ENCODE measurements at places on chromosomes 13 and 19.

GRCh38 chr19:13984875-13985741, 21.0 kb downstream of the RFX1 start:
- no peak for DNase-seq

GRCh38 chr13:97296740-97297139, 74.6 kb downstream of the MBNL2 start:
- DNase-seq, result no peak

DNA sequence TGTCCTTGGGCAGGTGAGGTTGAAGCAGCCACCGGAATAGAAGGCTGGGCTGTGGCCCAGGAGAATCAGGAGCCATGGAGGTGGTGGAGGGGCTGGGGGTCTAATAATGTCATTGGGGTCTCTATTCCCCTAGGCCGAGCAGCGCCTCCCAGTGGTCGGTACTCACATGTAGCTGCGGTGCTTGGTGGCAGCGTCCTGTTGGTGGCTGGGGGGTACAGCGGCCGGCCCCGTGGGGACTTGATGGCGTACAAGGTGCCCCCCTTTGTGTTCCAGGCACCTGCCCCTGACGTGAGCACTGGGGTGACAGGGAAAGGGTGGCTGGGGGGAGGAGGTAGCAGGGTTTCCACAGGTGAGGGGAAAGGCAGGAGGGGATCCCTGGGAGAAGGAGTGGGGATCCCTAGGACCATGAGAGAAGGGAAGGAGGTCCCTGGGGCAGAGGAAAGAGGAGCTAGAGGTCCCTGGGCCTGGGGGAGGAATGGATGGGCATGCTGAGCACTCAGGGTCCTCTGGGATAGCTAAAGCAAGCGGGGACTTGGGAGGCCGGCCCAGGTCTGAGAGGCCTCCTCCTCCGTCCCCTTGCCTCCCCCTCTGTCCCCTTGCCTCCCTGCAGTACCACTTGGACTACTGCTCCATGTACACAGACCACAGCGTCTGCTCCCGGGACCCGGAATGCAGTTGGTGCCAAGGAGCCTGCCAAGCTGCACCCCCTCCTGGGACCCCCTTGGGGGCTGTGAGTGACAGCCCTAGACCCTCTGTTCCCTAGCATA, 18.1 kb downstream of the MEGF8 start:
- peak; percentile 8 for DNase-seq

- DNase-seq, result no peak
These were observed 154.2 kb downstream of the SLC7A1 start for GRCh38 chr13:29441306-29441705.

DNA sequence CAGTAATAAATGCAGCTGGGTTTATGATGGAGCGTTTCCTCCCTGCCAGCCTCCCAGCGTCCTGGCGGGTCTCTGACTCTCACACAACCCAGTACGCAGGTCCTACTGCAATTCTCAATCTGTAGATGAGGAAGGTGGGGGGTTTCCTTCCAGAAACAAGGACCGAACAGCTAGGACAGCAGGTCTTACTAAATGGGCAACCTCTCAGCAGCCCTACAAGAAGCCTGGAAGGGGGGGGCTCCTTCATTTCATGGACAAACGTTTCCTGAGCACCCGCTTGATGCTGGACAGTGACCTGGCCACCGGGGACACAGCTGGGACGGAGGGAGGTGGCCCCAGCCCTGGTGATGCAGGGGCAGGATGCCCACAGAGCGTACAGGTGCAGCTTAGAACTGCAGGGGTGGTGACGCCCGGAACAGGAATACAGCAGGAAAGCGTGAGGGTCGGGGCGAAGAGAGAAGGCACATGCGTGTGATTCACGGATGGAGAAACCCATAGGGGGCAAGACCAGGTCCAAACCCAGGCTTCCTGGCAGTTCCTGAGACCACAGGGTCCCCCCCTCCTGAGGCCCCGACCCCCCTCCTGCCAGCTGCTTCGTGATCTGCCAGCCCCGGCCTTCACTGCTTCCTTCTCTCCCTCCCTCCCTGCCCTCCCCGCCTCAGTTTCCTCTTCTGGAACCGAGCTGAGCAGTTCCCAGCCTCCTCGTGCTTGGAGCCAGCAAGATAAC, 732 bp upstream of the C2CD4C start:
- peak; percentile 75 for DNase-seq

GRCh38 chr13:114148521-114148855, 16.1 kb upstream of the RASA3 start:
- DNase-seq, result no peak

DNA sequence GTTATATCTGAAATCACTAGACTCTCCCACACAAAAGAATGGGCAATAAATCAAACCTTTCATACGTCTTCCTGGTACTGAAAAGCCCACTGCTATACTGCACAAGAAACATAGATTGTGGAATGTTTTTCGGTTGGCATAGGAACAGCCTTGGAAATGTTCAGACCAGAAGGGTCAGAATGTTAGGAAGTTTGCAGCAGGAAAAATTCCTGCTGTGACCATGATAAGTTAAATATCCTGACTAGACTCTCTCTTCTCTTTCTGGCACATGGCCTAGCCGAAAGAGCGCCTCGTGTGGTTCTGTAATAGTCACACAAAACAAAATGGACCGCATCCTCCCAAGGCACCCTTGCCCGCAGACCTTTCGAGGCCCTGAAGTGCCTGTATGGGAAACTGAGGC, 427.2 kb downstream of the COG6 start:
- DNase-seq, result no peak

DNA sequence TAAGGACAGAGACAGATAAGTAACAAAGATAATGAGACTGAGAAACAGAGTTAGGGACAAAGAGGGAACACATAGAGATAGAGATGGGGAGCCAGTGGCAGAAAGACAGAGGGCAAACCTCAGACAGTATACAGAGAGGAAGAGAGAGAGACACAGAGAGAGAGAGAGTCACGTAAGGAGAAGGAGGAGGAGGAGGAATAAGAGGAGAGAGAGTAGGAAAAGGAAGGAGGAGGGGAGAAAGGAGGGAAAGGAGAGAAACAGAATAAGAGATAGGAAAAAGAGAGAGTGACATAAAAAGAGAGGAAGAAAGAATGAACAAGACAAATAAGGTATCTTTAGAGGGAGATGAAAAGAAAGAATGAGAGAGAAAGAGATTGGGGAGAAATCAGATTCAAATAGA, 23.6 kb downstream of the CYP2B6 start:
- no peak for DNase-seq

DNA sequence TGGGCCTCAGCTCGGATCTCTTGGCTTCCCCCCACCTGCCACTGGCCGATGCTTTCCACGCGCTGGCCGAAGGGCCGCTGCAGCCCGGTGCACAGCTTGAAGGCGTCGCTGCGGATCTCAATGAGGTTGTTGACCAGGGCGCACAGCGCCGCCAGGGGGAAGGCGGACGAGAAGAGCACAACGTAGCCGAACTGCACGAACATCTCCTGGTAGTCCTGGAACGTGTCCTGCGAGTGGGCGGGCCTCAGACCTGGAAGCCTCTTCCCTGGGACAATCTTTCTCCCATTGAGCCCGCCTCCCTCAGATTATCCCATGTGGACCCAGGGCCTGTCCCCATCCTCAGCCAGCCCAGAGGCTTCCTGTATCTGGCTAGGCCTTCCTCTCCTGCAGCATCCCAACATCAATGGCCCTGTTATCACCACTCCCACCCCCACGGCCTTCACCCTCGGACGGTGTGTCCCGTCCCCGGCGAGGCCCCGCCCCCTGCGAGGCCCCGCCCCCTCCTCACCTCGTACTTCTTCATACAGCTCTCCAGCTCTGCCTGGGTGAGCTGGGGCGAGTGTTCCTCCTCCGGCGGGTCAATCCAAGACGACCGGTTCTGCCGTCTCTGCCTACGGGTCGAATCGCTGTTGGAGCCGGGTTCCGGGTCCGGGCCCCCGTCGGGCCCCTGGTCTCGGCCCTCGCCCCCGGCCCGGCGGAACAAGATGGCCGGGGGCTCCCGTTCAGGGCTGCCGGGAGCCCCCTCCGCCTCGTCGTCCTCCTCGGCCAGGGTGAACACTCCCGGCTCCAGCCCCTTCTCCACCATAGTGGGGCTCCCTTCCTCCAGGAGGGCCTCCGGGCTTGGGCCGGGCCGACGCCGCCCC, 6.8 kb downstream of the ANO8 start:
- DNase-seq, result peak; percentile 58

DNA sequence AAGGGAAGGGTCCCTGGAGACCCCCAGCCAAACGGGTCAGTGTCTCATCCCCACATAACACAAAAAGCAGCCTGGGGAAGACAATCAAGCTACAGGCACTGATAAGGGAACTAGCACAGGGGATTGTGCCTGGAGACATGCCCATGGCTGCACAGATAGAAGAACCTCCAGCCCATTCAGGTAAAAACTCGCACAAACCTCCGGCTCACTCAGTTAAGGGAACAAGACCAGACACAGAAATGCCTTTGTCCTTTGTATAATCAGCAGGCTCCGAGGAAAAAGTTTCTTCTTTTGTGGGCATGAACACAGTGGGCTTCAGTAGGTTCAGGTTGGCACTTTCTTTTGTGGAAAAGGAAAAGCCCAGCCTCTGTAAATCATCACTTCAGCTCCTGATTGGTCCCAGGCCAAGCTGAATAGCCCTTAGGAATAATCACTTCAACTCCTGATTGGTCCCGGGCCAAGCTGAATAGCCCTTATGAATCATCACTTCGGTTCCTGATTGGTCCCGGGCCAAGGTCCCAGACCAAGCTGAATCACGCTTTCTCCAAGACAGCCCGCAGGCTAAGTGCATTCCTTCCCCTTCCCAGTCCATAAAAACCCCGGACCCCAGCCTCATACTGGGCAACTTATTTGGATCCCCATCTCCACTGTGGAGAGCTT, 5.0 kb upstream of the ZNF230 start:
- DNase-seq, result no peak

- no peak for DNase-seq
These were observed 6.8 kb downstream of the CDX2 start for GRCh38 chr13:27962128-27962841.

- DNase-seq, result peak; percentile 52
These were observed 1214.0 kb upstream of the PCDH20 start for GRCh38 chr13:62629618-62630017.

DNA sequence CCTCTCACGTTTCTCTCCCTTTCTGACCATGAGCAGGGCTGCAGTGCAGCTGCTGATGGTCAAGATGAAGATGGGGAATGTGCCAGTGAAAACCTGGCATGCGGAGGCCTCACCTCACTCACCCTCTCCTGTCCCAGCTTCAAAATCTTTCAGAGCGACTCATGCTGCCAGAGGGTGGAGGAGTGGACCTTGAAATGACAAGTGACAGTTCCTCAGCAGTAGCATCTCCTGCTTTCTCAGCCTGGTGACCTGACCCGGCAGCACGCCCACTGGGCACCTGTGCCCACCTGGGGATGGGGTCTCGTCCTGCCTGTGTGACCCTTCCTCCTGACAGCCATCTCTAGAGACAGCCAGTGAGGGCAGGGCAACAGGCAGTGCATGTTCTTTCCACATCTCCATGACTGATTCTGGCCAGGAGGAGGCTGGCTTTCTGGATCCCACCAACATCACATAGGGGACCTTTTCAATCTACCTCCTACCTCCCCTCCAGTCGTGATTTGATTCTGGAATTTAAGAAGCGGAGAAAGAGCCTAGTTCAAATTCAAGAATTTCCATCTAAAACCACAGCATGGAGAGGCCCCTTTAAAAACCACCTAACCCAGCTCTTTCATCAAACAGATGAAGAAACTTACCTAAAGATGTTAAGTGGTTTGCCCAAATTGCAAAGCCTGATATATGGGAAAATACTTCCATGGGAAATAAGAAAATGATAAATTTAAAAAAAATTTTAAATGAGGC, 45.8 kb downstream of the RFX2 start:
- no peak for DNase-seq

GRCh38 chr13:60540276-60540675, 143.3 kb downstream of the TDRD3 start:
- DNase-seq, result no peak

- no peak for DNase-seq
These were observed 80.2 kb downstream of the SPACA7 start for GRCh38 chr13:112456138-112457056.

GRCh38 chr13:108427355-108427754, 157.8 kb downstream of the TNFSF13B start:
- no peak for DNase-seq

GRCh38 chr19:51119101-51119500, 5.6 kb upstream of the SIGLEC9 start:
- DNase-seq, result no peak

GRCh38 chr19:18839465-18840287, 7.9 kb downstream of the UPF1 start:
- no peak for DNase-seq

DNA sequence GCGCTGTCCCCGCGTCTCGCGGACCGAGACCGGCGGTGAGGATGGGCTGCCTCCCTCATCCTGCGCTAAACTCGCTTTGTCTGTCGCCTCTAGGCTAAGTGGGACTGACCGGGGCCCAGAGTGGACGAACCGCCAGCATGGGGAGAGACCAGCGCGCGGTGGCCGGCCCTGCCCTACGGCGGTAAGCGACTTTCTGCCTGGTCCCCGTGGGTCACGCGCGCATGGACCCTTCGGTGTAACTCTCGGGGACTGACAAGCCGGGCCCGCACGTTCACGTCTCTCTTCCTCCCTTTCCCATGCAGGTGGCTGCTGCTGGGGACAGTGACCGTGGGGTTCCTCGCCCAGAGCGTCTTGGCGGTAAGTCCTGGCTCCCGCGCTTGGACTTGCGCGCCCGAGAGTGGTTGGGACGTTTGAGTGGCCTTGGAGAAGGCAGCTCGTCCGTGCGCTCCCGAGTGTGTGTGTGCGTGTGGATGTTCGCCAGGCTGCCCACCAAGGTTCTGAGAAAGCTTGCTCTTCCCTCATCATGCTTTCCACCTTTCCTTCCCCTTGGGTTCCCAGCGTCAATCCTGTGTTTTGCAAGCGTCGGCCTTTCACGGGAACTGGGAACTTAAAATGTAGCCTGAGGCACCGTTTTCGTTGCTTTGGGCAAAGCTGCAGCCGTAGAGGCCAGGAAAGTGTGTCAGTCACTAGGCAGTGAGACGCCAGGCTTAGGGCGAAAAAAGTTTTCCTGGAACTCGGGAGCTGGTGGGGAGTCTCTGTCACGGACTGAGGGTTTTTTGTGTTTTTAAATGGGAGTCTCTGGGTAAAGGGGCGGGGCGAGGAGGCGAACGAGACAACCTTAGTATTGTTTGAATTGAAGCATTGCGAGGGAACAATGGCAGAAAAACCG, 927 bp downstream of the COL4A2 start:
- no peak for DNase-seq

DNA sequence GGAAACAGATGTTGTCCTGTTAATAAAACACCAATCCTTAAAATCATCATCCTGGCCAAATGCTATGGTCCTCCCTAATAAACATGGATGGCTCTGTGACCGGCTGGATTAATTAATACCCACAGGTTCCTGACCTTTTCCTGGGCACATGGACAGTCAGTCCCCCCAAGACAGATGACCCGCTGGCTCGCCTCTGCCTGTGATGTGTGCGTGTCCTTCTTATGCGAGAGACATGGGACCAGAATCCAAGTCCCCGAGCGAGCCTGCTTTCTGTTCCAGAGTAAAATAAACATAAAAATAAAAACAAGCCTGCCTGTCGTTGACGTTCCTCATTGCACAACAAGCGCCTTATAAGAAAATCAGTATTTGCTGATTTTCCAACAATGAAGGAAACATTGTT, 378.3 kb upstream of the TSHZ3 start:
- DNase-seq, result no peak

- DNase-seq, result peak; percentile 85
These were observed 9.6 kb downstream of the PLIN4 start for GRCh38 chr19:4508698-4509097.
